Activated CD8-positive, alpha-beta memory T cell treated with anti-CD3 and anti-CD28 coated beads for 1 hour (primary cell): ENCODE measurements at places on chromosomes 7 and 10.

- no peak for DNase-seq
These were observed 29.6 kb downstream of the SH2D4B start for GRCh38 chr10:80567292-80567691.

GRCh38 chr10:109931163-109931562 is 7.9 kb upstream of the XPNPEP1 start:
- no peak for DNase-seq

DNA sequence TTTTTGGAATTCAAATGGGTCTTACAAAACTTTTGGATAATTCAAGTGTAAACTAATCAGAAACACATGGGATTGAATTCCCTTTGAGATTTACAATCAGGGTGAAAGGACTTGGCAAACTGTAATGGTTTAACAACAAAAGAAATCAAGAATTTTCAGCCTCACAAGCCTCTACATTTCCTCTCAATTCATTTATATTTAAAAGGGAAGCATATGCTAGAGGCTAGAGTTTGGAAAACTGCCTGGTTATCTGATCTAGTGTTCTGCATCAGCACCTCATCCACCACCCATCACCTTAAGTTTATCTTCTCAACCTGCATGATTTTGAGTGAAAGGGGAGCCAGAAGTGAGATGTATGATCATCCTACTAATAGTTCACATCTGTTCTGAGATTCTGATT is 120.7 kb downstream of the TES start:
- DNase-seq, result no peak

DNA sequence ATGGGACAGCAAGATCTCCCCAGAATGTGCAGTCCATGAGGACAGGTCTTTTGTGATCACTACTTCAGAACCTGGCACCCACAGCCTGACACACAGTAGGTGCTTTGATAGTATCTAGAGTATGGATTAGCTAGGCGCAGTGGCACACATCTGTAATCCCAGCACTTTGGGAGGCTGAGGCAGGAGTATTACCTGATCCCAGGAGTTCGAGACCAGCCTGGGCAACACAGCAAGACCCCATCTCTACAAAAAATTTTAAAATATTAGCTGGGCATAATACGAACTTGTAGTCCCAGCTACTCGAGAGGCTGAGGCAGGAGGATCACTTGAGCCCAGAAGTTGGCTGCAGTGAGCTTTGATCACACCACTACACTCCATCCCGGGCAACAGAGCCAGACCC is 22.3 kb upstream of the ARPC1B start:
- DNase-seq, result no peak

DNA sequence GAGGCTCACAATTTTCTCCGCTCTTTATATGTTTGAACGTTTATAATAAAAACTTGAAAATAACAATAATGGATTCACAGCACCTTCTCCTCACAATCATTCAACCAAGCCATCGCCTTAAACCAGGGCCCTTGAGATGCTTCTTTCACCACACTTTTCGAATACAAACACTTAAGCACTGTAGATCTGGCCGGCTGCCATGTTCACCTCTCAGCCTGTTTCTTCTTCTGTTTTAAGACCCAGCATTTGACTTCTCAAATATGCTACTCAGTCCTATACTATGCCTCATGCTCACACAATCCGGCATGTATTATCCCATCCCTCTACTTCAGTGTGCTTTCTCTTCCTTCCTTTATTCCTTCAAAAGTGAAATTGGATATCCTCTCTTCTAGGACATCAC is 280.6 kb downstream of the TFEC start:
- no peak for DNase-seq
